Smooth muscle cell of the pulmonary artery (primary cell): ENCODE measurements at places on chromosomes 1 and 21. TPM values are rescaled to one million over a fixed set of nuclear protein-coding genes. Genes with fewer than 3 reads are reported as not detected.

The OPRD1 gene
- under 0.01 and 0.13 TPM in 2 replicates for total RNA-seq

The CD1E gene
- not detected in 2 replicates for total RNA-seq

The HIVEP3 gene
- 0.46 and 2.1 TPM in 2 replicates for total RNA-seq

The KISS1 gene
- total RNA-seq, result not detected in 2 replicates

The GPX7 gene
- total RNA-seq, result 13.3 and 14.6 TPM in 2 replicates

The NBPF26 gene
- 21.2 and 28.0 TPM in 2 replicates for total RNA-seq

The GUCA2B gene
- total RNA-seq, result not detected in 2 replicates

The OLFML3 gene
- total RNA-seq, result 24.8 and 36.4 TPM in 2 replicates

The IFNAR1 gene
- total RNA-seq, result 38.6 and 49.9 TPM in 2 replicates

The RHOU gene
- 0.91 and 1.1 TPM in 2 replicates for total RNA-seq

The PACC1 gene
- 9.8 and 17.1 TPM in 2 replicates for total RNA-seq

The C1orf53 gene
- total RNA-seq, result 1.4 and 2.1 TPM in 2 replicates

The ARHGEF2 gene
- total RNA-seq, result 136 and 173 TPM in 2 replicates

The SNX7 gene
- 29.2 and 37.7 TPM in 2 replicates for total RNA-seq

The SPRR2B gene
- total RNA-seq, result not detected in 2 replicates

The GPR52 gene
- 0.78 and 1.1 TPM in 2 replicates for total RNA-seq

The OR6N1 gene
- not detected in 2 replicates for total RNA-seq

The TCHHL1 gene
- total RNA-seq, result not detected in 2 replicates

The LCE1A gene
- not detected in 2 replicates for total RNA-seq

The DIO1 gene
- not detected in 2 replicates for total RNA-seq

The SPRR2F gene
- total RNA-seq, result not detected in 2 replicates

The ASTN1 gene
- total RNA-seq, result under 0.01 and 0.03 TPM in 2 replicates

The SH2D2A gene
- 0.13 TPM in 1 of 2 replicates, not detected in the other for total RNA-seq

The SFN gene
- total RNA-seq, result 0.20 and 1.2 TPM in 2 replicates

The USH2A gene
- under 0.01 TPM in 1 of 2 replicates, not detected in the other for total RNA-seq

The CALML6 gene
- 0.46 and 0.66 TPM in 2 replicates for total RNA-seq

The FASLG gene
- not detected in 2 replicates for total RNA-seq

The WDR47 gene
- total RNA-seq, result 20.7 and 22.1 TPM in 2 replicates

The KIF26B gene
- 18.3 and 27.0 TPM in 2 replicates for total RNA-seq

The GPR153 gene
- total RNA-seq, result 11.3 and 11.5 TPM in 2 replicates

The GSTM1 gene
- total RNA-seq, result not detected in 2 replicates

The HJV gene
- not detected in 2 replicates for total RNA-seq

The KTI12 gene
- 10.1 and 11.9 TPM in 2 replicates for total RNA-seq
